ENCODE measurements at places on chromosomes 4 and X.

DNA sequence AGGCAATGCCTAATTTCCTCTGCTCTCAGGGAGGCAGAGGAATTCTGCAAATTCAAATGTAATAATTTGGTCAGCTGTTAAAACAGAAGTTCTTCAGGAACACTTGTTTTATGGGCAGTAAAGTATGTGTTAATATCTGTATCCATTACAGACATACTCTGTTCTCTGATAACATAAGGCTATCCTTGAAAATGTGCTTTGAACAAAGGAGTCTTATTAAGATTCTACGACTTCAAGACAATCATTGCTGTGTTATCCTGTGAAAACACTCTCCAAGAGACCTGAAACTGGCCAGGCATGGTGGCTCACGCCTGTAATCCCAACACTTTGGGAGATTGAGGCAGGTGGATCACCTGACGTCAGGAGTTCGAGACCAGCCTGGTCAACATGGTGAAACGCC lies 1.9 kb upstream of the CFP start:
- DNase-seq: no peak

- DNase-seq: no peak
Measured at GRCh38 chr4:38565271-38566199, 98.5 kb upstream of the KLF3 start.

- DNase-seq: no peak
Measured at GRCh38 chr4:54228056-54228527, 1.0 kb upstream of the PDGFRA start.

GRCh38 chrX:132114607-132115006 lies 13.2 kb downstream of the FRMD7 start:
- no peak for DNase-seq

GRCh38 chrX:25198253-25198652 lies 182.5 kb upstream of the ARX start:
- no peak for DNase-seq

DNA sequence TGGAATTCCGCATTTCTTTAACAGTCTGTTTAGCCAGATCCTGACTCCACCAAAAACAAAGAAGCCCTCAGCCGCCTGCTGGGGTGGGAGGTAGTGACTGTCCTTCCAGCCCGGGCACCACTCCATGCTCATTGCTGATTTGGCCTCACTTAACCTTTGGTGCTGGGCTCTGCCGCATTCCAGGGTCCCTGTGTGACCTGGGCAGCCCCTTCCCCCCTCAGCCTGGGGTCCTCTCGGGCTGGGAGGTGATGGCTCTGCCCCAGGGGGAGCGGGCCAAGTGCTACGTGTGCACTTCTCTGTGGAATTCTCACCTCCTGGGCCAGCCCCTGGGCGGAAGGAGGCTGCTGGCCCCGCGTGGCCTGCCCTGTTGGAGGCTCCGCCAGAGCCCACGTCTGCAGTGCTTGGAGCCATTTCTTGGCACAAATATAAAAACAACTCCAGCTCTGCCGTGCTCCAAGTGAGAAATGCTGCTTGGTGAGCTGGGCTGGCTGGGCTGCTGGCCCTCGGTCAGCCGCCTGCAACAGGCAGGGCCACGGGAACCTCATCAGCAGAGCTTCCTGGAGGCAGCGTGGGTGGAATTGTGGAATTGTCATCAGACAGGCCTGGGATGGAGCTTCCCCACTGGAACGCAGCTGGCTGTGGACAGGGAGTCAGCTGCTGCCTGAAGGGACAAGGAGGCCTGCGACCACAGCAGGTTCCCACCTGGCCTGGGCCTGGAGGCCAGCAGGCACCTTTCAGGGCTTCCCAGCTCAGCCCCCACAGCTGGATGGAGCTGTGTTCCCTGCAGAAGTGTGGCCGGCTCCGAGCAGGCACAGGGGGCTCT lies 66.0 kb downstream of the TRMT44 start:
- no peak for DNase-seq

DNA sequence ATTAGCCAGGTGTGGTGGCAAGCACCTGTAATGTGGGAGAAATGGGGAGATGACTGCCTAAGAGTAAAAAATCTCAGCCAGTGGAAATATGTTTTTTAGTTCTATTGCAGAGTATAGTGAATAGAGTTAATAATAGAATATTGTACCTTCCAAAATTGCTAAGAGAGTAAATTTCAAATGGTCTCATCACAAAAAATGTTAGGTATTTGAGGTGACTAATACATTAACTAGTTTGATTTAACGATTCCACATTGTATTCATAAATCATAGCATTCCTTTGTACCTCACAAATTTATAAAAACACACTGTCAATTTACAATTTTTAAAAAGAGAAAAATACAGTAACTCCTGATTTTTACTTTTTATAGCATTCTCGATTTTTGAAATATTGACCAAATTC lies 681.5 kb upstream of the EPHA5 start:
- DNase-seq: no peak

- DNase-seq: no peak
Measured at GRCh38 chrX:6738518-6739470, 203.9 kb upstream of the VCX3A start.

DNA sequence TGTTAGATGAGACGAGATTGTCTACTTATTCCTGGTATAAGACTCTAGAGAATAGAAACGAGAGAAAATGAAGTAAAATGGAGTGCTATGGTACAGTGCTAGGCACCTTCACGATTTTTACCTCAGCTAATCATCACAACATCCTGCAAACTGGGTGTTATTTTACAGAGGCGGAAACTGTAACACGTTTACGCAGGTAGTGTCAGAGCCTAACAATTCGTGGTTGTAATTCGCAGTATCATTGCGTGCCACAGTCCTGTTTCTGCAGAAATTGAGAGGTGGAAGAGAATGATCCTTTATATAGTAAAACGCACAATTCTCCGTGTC lies 383 bp upstream of the TBC1D19 start:
- DNase-seq: no peak

DNA sequence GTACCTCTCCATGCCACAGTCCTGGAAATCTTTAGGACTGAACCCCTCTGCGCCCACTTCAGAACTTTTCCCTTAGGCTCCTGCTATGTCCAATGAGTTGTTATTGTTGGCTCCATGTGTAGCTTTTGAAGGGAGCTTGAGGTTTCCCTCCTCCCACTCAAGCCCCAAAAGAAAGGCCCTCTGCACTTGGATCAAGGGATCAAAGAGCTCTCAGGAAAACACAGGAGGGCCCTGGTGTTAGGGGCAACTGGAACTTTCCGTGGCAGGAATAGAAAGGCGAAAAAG lies 135.0 kb downstream of the RASL11B start:
- DNase-seq: no peak

GRCh38 chrX:790783-791360 lies 160.3 kb downstream of the SHOX start:
- no peak for DNase-seq

DNA sequence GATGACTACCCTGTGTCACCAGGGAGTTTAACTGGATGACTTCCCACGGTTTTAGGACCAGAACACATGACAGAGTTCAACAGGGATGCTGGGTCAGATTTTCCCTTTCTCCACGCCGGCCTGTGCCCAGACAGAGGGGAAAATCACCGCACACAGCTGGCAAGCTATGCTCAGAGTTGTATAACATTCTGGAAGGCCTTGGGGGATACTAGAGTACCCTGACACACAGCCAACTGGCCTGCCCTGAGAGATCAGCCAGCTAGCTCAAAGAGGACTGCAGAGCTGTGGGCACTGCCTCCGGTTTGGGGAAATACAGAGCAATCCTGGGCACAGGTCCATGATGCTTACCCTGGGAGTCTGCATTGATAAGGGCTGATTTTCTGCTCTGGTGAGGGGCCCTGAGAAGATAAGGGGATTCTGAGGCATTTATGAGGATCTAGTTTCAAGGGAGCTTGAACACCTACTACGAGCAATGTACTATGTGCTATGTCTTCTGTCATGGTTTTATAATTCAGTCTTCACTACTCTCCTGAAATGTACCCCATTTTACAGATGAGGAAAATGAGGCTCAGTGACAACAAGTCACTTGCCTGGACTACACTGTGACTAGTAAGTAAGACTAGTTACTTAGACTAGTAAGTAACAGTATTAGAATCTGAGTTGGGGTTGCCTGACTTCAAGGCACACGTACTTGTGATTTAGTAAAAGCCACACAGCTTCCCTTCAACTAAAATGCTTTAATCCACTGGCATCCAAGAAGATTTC lies 14.7 kb downstream of the C4orf54 start:
- no peak for DNase-seq

DNA sequence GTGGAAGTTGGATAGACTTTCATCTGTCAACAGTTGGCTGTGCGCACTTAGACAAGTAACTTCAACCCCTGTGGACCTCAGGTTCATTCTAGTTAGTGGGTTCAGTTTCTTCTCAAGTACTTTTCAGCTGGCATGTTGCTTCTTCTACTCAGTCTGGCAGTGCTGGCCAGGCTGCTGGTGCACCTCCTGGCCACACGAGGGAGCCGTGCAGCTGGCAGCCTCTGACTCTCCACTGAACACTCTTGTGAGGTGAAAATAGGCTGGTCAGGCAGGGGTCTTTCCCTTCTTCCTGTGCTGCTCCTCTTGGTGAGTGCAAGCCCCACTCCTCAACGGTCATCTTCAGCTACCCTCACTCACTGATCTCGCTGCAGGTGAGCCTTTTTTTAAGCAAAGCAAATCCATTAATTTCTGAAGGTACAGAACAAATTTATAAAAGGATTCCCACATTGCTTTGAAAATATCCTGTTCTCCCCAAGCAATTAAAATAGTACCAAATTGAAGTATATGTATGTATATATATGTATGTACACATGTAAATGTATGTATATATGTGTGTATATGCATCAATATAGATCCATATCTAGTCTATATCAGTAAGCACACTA lies 30.6 kb downstream of the LONRF3 start:
- DNase-seq: peak; percentile 22

GRCh38 chr4:41429280-41429669 lies 108.7 kb upstream of the LIMCH1 start:
- DNase-seq: no peak

DNA sequence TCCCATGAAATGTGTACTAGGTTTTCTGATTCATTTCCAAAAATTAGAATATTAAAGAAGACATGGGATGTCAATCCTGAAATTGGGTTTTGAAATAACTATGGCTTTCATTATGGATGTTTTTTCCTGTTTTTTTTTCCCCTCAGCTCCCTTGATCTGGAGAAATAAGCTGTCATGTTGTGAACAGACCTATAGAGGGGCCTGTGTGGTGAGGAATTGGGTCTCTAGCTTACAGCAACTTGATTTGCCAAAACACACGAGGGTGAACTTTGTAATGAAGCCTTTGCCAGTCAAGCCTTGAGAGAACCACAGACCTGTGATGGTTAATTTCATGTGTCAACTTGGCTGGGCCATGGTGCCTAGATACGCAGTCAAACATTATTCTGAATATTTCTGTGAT lies 2413.6 kb downstream of the PCDH7 start:
- DNase-seq: no peak

DNA sequence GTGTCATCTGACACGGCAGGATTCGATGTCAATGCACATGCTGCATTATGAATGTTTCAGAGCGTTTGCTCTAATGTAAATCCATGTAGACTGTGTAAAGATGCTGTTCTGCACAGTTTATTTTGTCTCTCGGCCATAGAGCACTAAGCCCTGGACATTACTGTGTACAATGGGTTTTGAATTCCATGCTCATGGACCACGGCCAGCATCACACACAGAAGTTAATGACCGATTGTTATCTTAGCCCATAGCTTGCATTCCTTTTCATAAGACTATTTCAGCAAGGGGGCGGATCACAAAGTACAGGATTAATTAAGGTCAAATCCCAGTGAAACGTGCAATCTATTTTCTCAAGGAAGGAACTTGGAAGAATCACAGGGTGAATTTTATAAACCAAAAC lies 286.1 kb upstream of the TENM3 start:
- no peak for DNase-seq

DNA sequence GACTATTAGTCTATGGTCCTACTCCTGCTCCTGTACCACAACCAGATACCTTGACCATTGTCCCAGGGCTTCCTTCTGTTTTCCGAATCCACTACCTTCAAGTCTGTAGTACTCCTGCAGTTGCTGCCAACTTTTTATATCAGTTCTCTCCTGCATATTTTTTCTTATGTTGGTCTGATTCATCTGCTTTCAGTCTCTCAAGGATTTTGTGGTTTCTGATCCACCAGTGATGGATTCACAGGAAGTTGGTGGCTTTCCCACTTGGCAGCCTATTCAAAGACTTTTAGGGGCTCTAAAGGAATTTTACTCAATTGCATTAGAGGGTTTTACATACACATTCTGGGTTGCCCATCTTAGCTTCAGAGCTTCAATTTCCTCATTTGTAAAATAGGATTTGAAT lies 23.6 kb downstream of the KIF4A start:
- DNase-seq: no peak

DNA sequence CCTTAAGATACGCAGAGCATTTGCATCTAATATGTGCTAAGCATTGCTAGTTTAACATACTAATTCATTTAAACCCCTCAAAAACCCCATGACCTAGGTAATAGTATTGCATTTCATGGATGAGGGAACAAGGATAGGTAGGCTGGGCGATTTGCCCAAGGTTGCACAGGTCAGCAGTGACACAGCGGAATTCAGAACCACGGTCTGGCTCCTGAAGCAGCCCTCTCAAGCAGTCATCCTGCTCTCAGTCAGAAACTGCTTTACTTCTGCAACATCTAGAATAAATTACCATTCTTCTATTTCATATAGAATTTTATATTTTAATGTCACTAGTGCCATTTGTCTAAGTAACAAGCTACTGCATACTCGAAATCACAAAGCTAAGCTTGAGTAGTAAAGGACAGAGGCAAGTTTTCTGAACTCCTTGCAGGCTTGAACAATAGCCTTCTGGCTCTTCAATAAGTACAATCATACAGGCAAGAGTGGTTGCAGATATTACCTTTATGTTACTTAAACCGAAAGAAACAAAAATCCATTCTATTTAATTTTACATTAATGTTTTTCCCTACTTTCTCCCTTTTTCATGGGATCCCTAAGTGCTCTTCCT lies 555 bp upstream of the SPP1 start:
- no peak for DNase-seq

DNA sequence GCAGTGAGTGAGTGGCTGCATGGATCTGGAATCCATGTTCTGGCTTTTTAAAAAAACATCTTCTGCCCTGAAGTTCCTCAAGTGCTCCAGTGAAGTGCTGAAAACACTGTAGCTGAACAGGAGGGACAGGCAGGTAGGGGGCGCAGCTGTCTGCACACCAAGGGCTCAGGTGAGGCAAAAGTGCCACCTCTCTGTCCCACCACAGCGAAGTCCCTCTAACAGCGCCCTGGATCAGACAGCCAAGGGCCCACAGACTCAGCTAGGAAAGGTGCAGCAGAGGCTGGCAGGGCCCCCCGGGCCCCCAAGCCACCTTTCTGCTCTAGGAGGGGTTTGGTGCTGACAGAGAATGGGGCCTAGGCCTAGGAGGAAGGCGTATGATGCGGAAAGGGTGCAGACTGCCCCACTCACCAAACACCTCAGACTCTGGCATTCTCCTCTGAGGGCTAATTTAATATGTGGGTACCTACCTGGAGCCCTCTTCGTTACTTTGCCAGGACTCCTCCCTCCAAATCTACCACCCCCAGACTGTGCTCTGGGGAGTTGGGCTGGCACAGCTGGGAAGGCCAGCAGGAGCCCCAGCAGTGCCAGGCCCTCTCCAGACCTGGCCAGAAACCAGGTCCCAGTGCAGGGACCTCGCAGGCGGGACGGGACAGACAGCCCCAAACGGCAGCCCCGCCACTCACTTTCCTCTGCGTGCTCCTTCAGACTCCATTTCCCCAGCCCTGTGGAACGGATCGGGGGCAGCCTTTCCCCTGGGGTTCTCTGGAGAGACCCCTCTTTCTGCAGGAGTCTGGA lies 73.7 kb downstream of the ENPP6 start:
- no peak for DNase-seq

GRCh38 chr4:57094832-57095223 lies 15.4 kb downstream of the IGFBP7 start:
- DNase-seq: no peak

GRCh38 chrX:31423609-31424189 lies 351.9 kb upstream of the FTHL17 start:
- DNase-seq: no peak

Measured in activated CD4-positive, alpha-beta T cell treated with anti-CD3 and anti-CD28 coated beads for 4 hours (primary cell).